ENCODE measurements at places on chromosomes 13 and 19.

- DNase-seq: no peak
Observed at GRCh38 chr19:33412601-33413425, 39.3 kb downstream of the CEBPG start.

DNA sequence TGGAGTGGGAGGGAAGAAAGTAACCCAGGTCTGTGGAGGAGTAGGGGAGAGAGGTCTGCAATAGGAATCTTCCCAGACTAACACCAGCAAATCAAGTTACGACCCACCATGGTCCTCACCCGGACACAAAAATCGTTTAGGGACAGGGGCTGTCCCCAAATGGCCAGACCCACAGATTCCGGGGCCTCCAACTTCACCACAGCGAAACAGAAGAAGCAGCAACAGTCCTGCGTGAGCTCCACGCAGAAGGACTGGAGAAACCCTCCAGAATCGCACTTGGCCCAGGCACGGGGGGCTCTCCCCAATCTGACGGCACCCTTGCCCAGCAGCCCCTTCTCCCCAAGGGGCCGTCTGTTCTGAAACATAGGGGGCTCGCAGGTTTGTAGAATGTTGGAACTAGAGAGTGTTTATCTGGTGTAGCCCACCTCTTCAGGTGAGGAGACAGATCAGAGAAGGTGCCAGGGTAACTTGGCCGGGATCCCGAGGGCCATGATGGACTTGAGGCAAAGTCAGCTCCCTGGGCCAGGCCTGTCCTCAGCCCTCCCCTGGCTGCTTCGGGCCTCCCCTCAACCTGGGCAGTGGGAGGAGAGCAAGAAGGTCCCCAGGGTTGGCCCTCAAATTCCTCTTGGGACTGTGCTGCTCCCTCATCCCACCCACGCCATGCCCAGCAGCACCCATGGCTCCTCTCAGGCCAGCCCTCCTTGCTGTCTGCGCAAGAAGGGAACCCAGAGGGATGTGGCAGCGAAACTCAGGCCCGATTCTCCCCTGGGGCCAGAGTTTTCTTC lies 82.5 kb upstream of the GPR183 start:
- no peak for DNase-seq

DNA sequence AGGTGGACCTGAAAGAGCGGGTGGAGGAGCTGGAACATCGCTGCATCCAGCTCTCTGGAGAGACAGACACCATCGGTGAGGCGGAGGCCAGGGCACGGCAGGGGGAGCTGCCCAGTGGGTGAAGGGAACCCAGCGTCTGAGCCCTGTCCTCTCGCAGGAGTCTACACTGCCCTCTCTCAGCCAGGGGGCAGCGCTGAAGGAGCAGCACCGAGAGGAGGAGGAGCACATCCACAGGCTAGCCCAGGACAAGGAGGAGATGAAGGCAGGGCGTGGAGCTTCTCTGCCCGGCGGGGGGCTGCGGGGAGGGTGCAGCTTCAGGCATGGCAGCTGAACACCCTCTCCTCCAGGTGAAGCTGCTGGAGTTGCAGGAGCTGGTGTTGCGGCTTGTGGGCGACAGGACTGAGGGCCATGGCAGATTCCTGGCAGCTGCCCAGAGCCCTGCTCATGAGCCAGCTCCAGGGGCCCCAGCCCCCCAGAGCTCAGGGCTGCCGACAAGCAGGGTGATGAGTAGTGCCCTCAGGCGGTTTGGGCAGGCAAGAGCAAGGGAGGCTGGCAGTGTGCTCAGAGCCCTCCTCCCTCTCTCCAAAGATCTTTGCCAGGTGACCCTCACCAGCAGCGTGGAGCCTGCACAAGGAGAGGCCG lies 31.4 kb upstream of the ZNF492 start:
- DNase-seq: no peak

GRCh38 chr19:16654140-16654539 lies 5.8 kb downstream of the SMIM7 start:
- DNase-seq: no peak

- no peak for DNase-seq
Observed at GRCh38 chr13:64909184-64909583, 2321.0 kb downstream of the PCDH9 start.

- DNase-seq: no peak
Observed at GRCh38 chr19:27779954-27780353, 1433.0 kb downstream of the UQCRFS1 start.
